Activated CD4-positive, CD25-positive, alpha-beta regulatory T cell treated with anti-CD3 and anti-CD28 coated beads, Interleukin-2, amount 50 U/mL, for 24 hours (primary cell): ENCODE measurements at places on chromosomes 1 and 21.

GRCh38 chr1:161885003-161885402 lies 118.9 kb downstream of the ATF6 start:
- no peak for ATAC-seq

GRCh38 chr1:94334764-94335163 lies 83.4 kb upstream of the ABCD3 start:
- no peak for ATAC-seq

DNA sequence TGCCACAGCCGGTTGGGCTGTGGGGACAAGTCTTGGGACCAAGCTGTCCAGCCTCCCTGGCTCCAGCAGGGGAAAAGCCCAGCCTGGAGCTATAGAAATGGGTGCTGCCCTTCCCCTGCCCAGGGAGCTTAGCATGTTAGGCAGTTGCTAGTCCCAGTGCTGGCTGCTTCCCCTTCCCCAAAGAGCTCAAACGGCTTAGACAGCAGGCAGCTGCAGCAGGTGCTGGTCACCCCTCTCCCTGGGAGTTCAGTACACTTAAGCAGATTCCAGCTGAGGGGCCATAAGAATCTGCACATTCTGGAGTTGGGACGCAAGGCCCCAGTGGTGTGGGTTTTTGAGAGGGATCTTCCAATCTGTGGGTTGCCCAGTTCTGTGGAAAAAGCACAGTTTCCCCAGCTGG lies 11.1 kb upstream of the REG4 start:
- ATAC-seq, result no peak

GRCh38 chr1:205344066-205344928 lies 12.4 kb downstream of the KLHDC8A start:
- peak; percentile 44 for ATAC-seq

DNA sequence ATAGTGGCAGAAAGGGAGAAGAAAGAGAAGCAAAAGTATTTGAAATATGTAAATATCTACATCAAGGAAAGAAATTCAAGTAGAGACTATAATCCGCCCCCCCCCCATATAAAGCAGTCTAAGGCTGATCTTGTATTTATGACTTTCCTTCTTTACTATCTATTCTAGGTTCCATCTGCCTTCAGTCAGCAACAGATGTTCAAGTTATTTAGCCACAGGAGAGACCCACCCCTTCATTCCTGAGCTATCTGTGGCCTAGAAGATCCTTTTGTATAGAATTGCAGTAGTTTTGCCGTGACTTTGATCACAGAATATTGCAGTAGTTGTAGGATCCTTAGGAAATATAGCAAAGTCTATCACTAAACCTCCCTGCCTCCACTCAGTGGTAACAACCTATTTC lies 10.7 kb upstream of the BSDC1 start:
- no peak for ATAC-seq

GRCh38 chr1:206142011-206142410 lies 24.8 kb upstream of the AVPR1B start:
- no peak for ATAC-seq

GRCh38 chr1:92945748-92946270 lies 15.5 kb downstream of the DIPK1A start:
- ATAC-seq, result no peak
